Peyer's patch (tissue), 4 donors: ENCODE measurements at places on chromosomes 3 and 15.

- no peak for DNase-seq
These were observed 92.1 kb upstream of the PLSCR4 start for GRCh38 chr3:146342989-146343388.

DNA sequence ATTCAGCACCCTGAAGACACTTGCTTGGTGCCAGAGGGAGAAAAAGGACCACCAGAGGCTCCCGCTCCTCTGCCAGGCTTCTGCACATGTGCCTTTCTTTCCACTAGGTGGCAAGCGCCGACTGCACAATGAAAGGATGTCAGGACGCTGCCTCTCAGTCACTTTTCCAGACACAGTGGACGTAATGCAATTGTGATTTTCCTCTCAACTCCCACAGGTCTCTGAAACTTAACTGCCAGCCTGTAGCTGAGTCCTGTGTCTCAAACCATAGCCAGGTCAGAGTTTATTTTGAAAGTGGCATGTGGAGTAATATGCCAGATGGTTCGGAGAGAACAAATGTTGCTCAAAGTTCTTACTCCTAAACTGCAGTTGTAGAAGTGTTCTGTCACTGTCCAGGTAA, 162.9 kb downstream of the ITPR1 start:
- no peak for DNase-seq

DNA sequence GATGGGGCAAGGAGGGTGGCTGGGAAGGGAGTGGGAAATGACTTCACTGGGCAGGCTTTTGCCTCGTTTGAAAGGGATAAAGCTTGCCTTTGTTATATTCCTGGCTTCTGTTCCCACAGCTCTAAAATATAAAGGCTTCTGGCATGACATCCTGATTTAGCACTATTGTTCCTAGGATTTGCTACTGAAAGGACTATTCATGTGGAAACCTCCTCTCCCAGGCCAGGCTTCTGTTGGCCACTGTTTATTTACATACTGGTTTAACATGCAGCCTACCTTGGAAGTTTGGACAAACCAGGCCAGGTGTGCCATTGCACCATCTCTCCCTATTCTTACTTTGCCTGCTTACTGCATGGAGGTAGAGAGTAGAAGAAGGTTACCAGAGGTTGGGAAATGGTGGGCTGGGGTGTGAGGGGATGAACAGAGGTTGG, 2.4 kb upstream of the LMCD1 start:
- DNase-seq = no peak

GRCh38 chr3:128392818-128393544, 73.7 kb downstream of the DNAJB8 start:
- no peak for DNase-seq

DNA sequence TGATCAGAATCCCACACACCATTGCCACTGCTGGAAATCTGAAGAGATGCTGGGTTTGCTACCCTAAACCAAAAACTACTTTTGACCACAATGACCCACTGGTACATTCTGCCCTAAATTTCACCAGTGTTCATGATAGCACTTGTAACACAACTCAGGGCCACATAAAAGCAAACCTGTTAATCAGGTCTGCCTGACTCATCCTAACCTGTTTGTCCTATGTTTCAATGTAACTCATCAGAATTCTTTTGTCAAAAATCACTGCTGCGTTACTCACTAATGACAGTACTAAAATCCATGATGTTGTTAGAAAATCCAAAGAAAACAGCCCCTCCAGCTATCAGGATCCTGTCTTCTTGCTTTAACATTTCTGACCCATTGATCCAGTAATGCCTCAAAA, 55.6 kb upstream of the XCR1 start:
- DNase-seq = no peak

- no peak for DNase-seq
These were observed 347.8 kb upstream of the C2CD4B start for GRCh38 chr15:62512904-62513303.

DNA sequence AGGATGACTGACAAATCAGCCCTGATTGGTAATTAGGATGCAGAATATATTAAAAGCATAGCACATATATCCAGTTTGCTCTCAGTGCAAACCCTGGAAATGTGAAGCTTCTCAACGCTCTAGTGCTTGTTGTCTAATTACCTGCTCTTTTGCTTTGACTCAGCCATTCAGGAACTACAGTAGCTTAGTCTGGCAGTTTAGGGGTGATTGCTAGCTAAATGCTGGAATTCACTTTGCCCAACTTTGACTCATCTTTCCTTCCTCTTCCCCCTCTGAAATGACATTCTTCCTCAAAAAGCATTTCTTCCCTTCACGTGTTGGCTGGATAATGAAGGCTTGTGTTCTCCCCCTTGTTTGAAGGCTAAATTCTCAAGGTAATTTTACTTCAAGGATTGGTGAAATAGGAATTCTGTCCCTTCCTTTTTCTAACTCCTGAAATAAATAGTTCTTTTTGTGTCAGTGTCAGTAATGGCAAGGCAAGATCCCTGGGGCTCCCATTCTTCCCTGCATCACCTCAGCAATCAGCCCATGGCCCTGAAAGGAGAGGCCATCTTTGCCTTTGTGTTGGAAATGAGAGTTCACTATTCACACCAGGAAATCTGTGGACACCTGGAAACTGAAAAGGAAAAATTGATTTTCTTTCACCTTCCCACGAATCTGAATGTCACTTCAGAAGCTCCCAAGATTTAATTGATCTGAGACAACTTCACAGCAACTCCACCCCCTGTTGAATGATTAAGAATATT, 103.6 kb downstream of the ECT2 start:
- no peak for DNase-seq

DNA sequence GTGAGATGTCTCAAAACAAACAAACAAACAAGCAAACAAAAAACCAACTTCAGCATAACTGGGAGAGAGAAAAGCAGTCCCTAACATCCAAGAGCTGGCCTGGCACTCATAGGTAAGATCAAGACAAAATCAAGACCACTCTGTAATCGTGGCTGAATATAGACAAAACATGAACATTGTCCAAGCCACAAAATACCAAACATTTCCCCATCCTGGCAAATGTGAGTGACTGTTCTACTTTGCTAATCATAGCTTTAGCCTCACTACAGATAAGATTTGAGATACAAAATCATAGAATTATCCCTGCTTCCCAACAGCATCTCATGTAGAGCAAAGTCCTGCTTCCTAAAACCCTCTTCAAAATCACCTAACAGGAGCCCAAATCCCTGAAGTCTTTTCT, 116.7 kb upstream of the PRTG start:
- DNase-seq = no peak

DNA sequence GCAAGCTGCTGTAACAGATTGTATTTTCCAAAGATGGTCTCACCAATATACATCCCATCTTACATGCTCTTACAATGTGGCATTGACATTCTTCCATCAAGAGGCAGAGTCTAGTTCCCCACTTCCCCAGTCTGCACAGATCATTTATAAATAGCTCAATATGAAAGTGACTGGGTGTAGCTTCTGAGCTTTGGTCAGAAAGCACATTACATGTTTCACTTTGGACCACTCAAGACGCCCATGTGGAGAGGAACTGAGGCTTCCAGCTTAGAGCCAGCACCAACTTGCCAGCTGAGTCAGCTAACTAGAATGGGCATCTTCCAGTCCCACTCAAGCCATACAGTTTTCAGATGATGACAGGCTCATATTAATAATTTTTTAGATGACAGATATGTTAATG, 45.5 kb downstream of the GREM1 start:
- DNase-seq = no peak

DNA sequence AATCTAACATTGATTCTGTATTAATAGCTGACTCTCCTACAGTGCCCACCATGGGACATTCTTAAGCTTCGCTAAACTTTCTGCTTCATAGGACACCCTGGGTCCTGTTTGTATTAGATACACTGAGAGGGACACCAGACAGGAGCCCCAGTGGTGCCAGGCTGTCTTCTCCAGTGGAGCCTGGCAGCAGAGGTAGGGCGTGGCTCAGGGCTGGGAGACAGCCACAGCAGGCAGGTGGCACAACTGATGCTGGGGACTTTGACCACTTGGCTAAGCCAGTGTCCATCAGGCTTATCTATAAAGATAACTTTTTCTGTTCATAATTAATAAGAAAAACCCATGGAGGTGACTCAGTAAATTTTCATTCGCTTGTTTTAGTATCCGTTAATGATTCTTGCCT, 21.8 kb downstream of the NIPA1 start:
- DNase-seq = peak; percentile 87

DNA sequence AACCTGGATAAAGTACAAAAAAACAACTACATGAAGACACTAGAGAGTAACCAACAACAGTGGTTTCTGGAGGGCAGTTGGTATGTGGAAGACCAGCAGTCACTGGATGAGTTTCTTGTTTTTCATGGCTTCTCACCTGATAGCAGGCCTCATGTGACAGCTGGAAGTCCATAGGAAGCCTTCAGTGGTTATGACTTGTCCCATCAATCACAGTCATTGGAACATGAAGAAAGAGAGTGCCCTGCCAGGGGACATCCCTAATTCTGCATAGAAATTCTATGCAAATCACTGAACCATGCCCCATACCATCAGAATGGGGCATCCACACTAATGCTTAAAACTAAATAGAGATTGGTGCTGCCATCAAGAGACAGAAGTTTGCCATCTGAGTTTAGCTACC, 81.6 kb downstream of the AKAP13 start:
- DNase-seq = no peak

- DNase-seq = no peak
These were observed at the start of gene CLDN11 for GRCh38 chr3:170418422-170419398. TSS of gene CLDN11 (plus strand) at chr3:170418868. CDS start at chr3:170419067, 199 bp downstream.

DNA sequence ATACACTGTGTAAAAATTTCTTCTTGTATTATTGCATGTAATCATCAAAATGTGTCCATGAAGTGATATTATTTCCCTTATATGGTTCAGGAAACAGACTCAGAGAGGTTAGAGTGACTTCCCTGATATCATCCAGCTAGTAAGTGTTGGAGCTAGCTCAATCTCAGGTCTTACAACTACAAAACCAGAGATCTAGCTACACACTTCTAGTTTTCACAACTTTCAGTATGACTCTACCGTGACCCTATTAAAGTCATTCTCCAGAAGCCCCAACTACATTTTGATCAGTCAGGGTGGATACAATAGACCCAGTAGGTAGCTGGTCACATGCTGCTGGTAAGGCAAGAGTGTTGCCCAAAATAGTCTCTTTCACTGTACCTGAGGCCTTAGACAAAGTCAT, 165.3 kb downstream of the GOLIM4 start:
- DNase-seq = no peak

GRCh38 chr3:193253986-193254660, 13.1 kb downstream of the PLAAT1 start:
- no peak for DNase-seq

DNA sequence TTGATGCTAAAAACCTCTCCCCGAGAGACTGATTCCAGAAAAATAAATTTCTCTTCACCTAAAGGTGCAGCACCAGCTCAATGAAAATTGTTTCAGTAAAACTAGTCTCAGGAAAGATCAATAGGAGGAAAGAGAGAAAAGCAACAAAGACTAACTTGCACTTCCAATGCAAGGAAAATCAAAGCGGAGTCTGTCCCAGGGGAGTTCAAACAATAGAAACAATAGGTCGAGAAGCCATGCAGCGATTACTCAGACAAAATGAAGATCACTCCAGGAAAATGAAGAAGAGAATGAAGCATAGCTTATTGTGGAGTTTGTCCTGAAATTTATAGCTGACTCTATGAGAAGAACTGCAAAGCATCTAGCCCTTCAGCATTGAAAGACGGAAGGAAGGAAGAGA, 105.1 kb upstream of the FRMD4B start:
- DNase-seq = no peak

DNA sequence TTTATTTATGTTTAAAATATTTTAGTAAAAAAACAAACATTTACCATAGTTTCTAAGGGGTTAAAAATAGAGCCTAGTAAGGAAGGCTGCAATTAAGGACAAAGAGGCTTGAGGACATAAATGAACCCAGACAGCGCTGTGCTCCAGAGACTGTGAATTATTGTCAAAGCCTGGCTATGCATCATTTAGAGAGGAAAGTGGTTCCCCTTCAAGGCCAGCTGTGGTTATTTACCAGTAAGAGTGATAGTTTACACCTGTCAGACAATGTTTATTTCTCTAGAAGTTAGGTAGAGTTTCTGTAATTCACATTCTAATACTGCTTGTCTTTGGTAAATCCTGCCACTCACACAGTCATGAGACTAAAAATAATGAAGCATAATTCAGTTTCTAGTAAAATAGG, 32.4 kb upstream of the PIK3R4 start:
- DNase-seq = no peak

DNA sequence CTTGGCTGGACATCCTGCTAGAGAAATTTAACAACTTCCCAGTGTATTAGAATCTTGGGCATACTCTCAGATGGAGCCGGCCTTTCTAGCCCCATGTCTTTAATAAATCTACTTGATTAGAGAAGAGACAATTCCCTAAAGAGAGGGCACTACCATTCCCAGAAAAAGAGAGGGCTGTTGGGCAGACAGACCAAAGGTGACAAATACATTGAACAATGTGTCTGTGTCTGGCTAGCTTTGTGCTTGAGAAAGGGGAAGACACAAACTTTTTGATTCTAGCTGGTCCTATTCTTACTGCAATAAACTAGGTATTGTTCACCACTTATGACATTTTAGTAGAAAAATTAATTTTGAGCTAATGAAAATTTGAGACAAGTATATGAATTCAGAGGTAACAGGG, 57.7 kb downstream of the DUT start:
- DNase-seq = no peak

GRCh38 chr3:105513886-105514285, 147.2 kb downstream of the ALCAM start:
- DNase-seq = no peak
